ENCODE measurements at places on chromosomes 5 and 9. TPM values are rescaled to one million over a fixed set of nuclear protein-coding genes. Genes with fewer than 3 reads are reported as not detected.
A peak's percentile ranks its signal among the peaks of the same experiment; 100 is the strongest.

Gene PCDHA8
- 1.9 TPM for total RNA-seq

Gene TMEFF1
- total RNA-seq: 43.1 TPM

Gene PPP2R2B
- 4.1 TPM for total RNA-seq

DNA sequence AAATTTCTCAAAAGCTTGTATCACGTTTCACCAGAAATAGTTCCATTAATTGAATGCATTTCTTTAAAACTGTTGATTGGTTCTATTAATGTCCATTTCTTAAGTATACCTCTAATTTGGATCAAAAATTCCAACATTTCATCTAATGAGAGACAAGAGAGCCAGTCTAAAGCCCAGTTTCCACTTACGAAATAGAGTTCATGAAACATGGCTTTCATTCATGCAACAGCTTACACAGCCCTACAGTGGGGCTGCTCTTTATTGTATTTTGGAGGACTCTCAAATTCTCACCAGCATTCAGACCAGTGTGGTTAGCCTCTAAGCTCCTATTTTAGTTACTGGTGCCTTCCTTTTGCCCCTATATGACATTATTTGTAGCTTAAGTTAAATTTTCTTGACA lies 566.9 kb upstream of the RGMB start:
- H3K36me3 ChIP-seq: peaks cover 2% of the 10 kb centered on the region
- no peaks in the 10 kb centered on the region for H3K27me3 ChIP-seq
- H3K4me1 ChIP-seq: peaks cover 4% of the 10 kb centered on the region
- no peak overlapping the region for H3K4me3 ChIP-seq

DNA sequence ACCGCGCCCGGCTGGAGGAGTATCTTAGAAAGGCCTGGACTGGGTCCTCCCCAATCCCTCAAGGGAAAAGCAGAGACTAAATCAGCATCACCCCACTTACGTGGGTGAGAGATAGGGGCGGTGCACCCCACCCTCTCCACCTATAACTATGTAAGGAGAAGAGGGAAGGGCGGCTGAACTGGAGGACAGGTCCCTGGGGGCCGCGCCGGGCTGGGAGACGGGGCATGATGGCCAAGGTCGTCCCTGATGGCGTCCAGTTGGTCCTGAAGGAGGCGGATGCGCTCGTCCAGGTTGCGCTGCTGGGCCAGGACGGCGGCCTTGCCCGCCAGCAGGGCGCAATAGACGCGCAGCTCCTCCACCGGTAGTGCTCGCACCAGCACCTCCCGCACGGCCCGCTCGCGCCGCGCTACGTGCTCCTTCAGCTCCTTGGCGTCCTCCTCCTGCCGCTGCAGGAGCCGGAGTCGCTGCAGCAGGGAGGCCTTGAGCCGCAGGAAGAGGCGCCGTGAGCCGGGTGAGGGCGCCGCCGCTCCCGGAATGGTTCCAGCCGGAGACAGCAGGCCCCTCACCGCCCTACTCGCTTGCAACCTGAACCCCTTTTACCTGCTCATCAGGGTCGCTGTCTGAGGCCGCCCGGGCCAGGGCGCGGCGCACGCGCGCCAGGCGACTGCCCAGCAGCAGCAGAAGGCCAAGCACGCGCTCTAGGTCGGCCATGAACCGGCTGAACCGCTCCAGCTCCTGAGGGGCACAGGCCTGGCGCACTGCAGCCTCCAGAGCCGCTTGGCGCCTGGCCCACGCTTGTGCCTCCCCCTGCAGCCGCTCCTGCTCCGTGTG lies 7.6 kb downstream of the SHROOM1 start:
- H3K27me3 ChIP-seq: peaks cover 53% of the 10 kb centered on the region
- peak overlapping the region; percentile 57 for H3K4me3 ChIP-seq
- H3K4me1 ChIP-seq: peaks cover 27% of the 10 kb centered on the region
- no peak for DNase-seq
- no peaks in the 10 kb centered on the region for H3K36me3 ChIP-seq

Gene ZBTB34
- total RNA-seq: 16.9 TPM

DNA sequence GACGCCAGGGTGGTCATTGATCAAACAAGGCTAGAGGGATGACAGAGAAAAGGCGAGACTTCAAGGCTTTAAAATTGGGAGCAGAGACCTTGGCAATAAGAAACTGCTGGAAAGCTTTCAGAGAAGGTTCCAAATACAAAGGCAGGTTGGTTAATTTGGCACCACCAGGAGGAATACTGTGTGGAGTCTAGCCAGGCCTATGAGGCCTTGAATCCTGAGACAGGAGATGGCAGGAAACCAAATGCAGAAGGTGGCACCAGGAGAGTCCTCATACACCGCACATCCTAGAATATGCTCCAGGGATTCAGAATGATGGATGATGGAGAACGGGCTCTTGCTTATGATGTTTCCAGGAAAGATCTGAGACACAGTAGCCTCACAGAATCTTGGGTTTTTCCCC lies 90.0 kb downstream of the MCTP1 start:
- H3K4me1 ChIP-seq: no peaks in the 10 kb centered on the region
- H3K4me3 ChIP-seq: no peak overlapping the region
- no peaks in the 10 kb centered on the region for H3K36me3 ChIP-seq
- H3K27me3 ChIP-seq: no peaks in the 10 kb centered on the region

GRCh38 chr5:72618708-72619107 lies 111.5 kb upstream of the ZNF366 start:
- no peaks in the 10 kb centered on the region for H3K27me3 ChIP-seq
- H3K4me3 ChIP-seq: no peak overlapping the region
- peaks cover 5% of the 10 kb centered on the region for H3K4me1 ChIP-seq
- H3K36me3 ChIP-seq: no peaks in the 10 kb centered on the region
- DNase-seq: no peak

GRCh38 chr5:126384985-126385384 lies 38.2 kb upstream of the GRAMD2B start:
- H3K36me3 ChIP-seq: peaks cover 13% of the 10 kb centered on the region
- no peaks in the 10 kb centered on the region for H3K4me1 ChIP-seq
- no peak for DNase-seq
- no peaks in the 10 kb centered on the region for H3K27me3 ChIP-seq
